ENCODE measurements at places on chromosomes 1 and 21. TPM values are rescaled to one million over a fixed set of nuclear protein-coding genes. Genes with fewer than 3 reads are reported as not detected.

Gene OR6K3
- total RNA-seq: not detected

Gene RGS8
- total RNA-seq: 0.84 TPM

Gene SH2D1B
- total RNA-seq: 0.47 TPM

DNA sequence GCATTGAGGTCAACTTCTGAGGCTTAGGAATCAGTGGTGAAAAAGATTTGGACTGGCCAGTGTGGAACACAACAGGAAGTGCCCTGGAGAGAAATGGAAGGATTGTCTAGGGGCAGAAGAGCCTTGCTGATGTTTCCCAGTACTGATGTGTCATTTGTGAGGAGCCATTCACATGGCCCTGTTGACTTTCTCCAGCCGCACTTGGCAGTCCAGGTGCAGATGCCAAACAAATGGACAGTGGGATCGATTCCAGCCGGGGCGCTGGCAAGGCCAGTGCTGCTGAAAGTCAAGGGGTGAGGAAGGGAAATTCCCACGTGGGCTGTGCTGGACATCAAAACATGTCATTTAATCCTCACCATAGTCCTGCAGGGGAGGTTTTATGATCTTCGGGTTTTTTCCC lies 4.9 kb upstream of the TRIM63 start:
- no peak for DNase-seq

GRCh38 chr1:29379443-29380073 lies 143.2 kb downstream of the PTPRU start:
- no peak for DNase-seq

- no peak for DNase-seq
These were observed 2.1 kb downstream of the C8B start for GRCh38 chr1:56963667-56964066.

DNA sequence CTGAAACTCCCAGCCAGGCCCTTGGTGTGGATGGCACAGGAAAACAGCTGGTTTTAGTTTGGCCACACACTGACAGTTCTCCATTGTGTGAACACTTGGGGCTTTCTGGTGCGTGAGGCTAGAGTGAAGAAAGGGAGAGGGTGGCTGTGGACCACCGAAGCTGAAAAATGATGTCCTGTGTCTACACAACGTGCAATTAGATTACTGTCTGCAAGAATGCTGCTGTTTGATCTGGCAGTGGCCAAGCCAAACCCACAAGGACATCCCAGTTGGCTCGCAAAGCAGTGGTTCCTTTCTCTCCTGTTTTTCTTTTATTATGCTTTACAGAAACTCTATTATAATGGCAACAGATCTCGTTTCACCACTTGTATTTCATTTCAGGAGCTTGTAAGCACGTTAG lies 58.9 kb downstream of the ERG start:
- no peak for DNase-seq

DNA sequence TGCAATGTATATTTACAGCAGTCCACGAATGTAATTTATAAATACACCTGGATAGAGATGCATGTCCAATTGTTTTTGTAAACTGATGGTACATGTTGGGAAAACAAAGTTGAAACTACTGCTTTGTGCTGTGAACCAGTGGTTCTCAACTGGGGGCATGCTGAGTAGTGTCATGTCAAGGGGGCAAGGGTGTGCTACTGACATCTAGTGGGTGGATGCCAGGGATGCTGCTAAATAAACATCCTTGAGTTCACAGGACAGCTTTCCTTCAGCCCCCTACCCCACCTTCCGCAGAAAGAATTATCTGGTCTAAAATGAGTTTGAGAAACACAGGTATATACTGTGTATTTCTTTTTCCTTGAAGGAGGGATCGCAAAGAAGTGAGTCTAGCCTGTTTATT lies 95.9 kb downstream of the RASAL2 start:
- DNase-seq: no peak

GRCh38 chr1:173864179-173864867 lies 3.5 kb downstream of the GAS5 start:
- no peak for DNase-seq

- DNase-seq: no peak
These were observed 199.8 kb downstream of the USH2A start for GRCh38 chr1:216223486-216223885.

DNA sequence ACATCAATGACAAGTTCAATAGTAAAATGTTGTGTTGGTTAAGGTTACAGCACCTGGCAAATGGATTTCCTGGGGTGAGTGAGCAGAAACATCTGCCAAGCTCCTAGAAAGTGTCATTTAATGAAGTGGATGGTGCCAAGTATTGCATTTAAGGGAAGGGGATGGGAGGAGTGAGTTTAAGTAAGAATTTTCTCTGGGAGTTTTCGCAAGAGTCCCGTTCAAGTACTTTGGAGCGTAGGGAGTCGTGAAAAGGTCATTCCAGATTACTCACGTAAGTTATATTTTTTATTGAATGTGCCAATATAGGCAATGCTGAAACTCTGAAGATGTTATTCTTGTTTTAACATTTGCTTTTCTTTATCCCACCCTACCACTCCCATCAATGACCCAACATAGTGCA lies 117.4 kb upstream of the RAB3GAP2 start:
- DNase-seq: no peak

Gene TRABD2B
- total RNA-seq: 0.82 TPM

Data from omental fat pad (tissue), 4 donors.